ENCODE measurements at places on chromosomes 6 and 20. TPM values are rescaled to one million over a fixed set of nuclear protein-coding genes. Genes with fewer than 3 reads are reported as not detected.

GRCh38 chr6:23316131-23316530 is 746.8 kb downstream of the HDGFL1 start:
- H3K27ac ChIP-seq, result no peak overlapping the region
- no peaks in the 10 kb centered on the region for H3K27me3 ChIP-seq
- H3K4me3 ChIP-seq, result no peak overlapping the region
- H3K4me1 ChIP-seq, result no peaks in the 10 kb centered on the region

DNA sequence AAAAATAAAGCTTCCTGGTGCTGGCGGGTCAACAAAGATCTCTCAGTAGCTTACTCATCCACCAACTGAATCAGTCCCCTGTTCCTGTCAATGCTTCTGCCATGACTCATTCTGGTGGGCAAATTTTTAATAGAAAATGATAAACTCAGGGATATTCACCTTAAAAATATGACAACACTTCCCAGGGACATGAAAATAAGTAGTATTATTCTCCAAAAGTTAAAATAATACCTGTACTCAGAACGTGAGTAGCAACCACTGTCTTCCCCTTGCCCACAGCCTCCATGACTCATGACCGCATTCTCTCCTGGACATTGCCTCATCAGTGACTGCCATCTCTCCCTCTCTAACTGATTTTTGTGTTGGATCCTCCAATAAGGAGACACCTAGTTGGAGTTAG is 552.3 kb downstream of the KIF16B start:
- H3K4me1 ChIP-seq, result no peaks in the 10 kb centered on the region
- no peak for DNase-seq
- H3K4me3 ChIP-seq, result no peak overlapping the region
- no peaks in the 10 kb centered on the region for H3K27me3 ChIP-seq
- H3K27ac ChIP-seq, result no peak overlapping the region

Gene STMN3
- total RNA-seq, result 13.3 TPM

Gene ALDH5A1
- total RNA-seq, result 4.9 TPM

Gene HLA-G
- 2.9 TPM for total RNA-seq

DNA sequence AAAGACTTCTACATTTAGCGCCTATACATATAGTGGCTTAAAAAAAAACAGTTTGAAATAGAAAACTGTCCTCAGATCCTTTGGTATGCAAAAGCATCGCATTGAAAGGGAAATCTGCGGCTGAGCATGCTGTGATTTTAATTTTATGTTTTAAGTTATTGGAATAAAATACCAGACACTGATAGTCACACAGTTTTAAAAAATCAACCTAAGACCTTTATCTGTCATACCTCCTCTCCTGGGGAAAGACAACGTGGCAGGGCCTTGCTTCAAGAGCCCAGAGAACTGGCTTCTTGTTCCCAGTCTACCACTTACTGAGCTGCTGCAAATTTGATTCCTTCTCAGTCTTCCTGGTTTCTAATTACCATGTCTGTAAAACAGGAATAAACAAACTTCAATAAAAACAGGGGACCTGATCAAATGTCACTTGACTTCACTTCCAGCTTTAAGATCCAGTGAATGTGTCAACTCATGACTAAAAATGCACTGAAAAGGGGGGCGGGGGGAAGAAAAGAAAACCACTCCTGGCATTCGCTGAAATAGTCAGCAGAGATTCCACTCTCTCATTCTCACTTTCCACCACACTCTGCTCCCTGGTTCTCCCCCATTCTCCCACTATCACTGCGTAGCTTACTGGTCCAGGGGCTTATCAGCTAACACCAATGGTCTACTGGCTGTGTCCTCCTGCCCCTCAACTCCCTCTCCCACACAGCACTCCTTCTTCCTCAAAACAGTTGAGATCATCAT is 494.7 kb upstream of the MARCKS start:
- no peak for DNase-seq
- no peaks in the 10 kb centered on the region for H3K4me1 ChIP-seq
- H3K36me3 ChIP-seq, result no peaks in the 10 kb centered on the region
- H3K4me3 ChIP-seq, result no peak overlapping the region

DNA sequence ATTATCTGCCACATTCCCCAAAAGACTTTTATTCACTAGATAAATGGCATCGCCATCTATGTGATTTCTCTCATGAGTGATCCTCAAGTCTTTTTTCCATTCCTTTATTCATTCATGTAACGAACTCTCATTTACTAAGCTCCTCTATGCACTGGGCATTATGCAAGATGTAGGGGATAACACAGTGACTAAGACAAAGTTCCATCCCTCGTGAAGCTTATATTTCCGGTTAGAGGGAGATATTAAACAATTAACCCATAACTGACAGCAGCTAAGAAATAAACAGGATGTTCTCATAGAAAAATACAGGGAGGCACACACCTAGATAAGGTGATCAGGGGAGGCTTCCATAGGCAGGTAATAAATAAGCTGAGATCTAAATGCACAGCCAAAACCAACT is 17.2 kb upstream of the PREX1 start:
- H3K36me3 ChIP-seq, result no peaks in the 10 kb centered on the region
- no peak overlapping the region for H3K4me3 ChIP-seq
- no peaks in the 10 kb centered on the region for H3K4me1 ChIP-seq
- H3K27ac ChIP-seq, result no peak overlapping the region
- peaks cover 11% of the 10 kb centered on the region for H3K27me3 ChIP-seq
- no peak for DNase-seq

Measured in activated CD8-positive, alpha-beta T cell treated with anti-CD3 and anti-CD28 coated beads, Interleukin-2, amount 10 ng/mL, durations not matched to agents 7 days and 5 days (primary cell).